ENCODE measurements at places on chromosomes 12 and 14. TPM values are rescaled to one million over a fixed set of nuclear protein-coding genes. Genes with fewer than 3 reads are reported as not detected.

The DNAJC22 gene
- not detected for total RNA-seq

The CFAP54 gene
- 0.14 TPM for total RNA-seq

The MORN3 gene
- total RNA-seq: 0.34 TPM

DNA sequence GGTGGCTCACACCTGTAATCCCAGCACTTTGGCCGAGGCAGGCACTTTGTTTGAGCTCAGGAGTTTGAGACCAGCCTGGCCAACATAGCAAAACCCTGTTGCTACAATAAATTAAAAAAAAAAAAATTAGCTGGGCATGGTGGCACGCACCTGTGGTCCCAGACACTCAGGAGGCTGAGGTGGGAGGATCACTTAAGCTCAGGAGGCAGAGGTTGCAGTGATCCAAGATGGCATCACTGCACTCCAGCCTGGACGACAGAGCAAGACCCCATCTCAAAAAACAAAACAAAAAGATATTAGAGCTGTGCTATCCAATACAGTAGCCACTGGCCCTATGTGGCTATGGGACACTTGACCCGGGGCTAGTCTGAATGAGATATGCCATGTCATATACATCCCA is 6.9 kb upstream of the SCARB1 start:
- no peak for DNase-seq

- DNase-seq: no peak
Measured at GRCh38 chr14:106511800-106512198, 985.4 kb downstream of the TMEM121 start.

- no peak for DNase-seq
Measured at GRCh38 chr14:99592933-99593753, 10.9 kb downstream of the CCDC85C start.

DNA sequence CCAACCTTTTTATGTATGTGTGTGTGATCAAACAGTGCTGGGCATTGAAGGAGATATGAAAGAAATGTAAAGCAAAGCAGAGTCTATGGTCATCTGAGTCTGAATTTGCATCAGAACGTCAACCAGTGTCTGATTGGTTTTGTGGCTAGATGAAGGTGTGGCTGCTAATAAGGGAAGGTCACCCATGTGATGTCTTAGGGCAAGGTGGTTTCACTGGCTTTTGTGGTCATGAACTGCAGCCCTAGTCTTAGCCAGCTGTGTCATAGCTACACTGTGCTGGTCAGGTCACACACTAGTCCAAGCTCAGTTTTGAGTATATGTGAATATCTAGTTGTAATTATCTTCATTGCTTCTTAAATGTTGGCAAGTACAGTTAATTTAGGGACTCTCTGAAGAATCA is 105.8 kb downstream of the TGFB3 start:
- no peak for DNase-seq

DNA sequence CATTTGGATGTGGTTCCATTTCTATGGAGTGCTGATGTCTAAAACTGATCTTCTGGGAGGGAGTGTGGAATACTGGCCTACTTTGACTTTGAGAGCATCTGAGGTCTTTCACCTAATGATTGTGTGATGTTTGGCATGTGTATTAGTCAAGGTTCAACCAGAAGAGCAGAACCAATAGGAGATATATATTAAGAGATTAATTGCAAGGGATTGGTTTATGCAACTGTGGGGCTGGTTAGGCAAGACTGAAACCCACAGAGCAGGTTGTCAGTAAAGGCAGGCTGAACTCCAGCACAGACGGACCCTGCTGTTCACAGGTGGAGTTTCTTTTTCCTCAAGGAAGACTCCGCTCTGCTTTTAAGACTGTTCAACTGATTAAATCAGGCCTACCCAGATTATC is 11.6 kb downstream of the BMAL2 start:
- DNase-seq: no peak

DNA sequence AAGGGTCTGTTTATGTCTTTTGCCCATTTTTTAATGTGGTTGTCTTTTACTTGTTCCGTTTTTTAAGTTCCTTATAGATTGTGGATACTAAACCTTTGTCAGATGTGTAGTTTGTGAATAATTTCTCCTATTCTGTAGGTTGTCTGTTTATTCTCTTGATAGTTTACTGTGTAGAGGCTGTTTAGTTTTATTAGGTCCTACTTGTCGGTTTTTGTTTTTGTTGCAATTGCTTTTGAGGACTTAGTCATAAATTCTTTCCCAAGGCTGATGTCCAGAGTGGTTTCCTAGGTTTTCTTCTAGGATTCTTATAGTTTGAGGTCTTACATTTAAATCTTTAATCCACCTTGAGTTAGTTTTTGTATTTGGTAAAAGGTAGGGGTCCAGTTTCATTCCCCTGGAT is 33.9 kb downstream of the SLC39A9 start:
- DNase-seq: no peak

GRCh38 chr12:56315249-56315621 is 553 bp downstream of the CNPY2 start:
- DNase-seq: no peak

DNA sequence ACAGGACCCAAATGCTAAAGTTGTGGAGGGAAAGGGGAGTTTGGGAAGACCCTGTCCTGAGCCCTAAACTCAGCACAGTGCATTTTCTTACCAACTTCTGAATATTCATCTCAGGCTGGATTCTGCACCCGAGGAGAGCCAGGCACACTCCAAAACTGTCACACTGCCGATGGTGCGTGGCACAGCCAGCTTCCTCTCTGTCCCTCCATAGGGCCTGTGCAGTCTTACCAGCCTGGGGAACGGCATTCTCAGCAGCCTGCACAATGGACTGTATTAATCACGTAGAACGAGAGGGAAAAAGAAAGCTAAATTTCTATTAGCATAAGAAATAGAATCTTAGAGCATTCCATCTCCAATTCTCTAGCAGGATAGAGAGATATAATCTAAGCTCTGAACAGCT is 71.3 kb upstream of the GPATCH2L start:
- no peak for DNase-seq

- no peak for DNase-seq
Measured at GRCh38 chr14:23385244-23385641, 8.4 kb downstream of the CMTM5 start.

GRCh38 chr12:6942331-6942665 is 1.3 kb upstream of the RNU7-1 start:
- no peak for DNase-seq

DNA sequence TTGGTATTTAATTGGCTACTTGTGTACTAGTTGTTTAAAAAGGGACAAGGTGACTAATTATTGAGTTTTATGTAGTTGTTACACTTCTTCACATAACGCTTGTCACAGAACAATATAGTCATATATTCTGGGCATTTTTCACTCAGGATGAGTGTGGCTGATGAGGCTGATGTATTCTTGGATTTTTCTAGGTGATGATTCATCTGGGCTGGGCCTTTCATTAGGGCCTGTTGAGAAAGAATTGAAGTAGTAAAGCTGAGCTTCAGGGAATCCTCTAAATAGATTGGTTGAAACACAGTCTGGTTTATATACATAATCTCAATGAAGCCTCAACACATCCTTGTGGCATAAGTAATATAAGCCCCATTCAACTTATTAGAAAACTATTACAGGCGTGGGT is 445.7 kb downstream of the DAD1 start:
- no peak for DNase-seq

- no peak for DNase-seq
Measured at GRCh38 chr12:31363831-31364230, 37.9 kb upstream of the SINHCAF start.

DNA sequence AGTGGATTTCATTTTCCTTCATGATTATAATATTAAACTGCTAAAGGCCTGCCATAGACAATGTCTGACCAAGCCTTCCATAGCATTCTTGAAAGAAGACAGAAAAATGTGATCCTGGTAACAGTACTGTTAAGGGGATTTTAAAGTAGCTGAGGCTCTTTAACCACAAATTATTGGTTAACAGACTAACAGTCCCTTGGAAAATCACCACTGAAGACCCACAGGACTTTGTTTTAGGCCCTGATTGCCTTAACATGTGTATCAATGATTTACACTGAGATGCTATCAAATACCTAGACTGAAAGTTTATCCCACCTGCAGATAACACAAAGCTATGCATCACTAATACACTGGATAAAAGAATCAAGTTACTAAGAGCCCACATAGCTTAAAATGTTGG is 6.0 kb downstream of the KRT79 start:
- no peak for DNase-seq

DNA sequence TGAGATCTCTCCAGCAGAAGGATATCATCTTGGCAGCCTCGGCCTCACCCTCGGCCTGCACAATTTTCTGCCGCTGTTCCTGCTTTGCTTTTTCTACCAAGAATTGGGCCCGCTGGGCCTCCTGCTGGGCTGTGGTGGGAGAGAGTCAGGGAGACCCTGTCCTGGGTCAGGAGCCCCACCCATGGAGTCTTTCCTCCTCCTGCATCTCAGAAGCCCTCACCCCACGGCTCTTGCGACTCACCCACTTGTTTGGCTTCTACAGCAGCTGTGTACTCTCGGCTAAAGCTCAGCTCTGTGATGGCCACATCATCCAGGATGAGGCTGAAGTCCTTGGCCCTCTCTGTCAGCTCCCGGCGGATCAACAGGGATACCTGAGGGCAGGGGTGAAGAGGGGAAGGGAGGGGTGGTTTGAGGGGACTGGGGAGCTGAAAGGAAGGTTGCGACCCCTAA is 2.8 kb downstream of the PHB2 start:
- DNase-seq: no peak
